ENCODE measurements at places on chromosomes 3 and 15. TPM values are rescaled to one million over a fixed set of nuclear protein-coding genes. Genes with fewer than 3 reads are reported as not detected.

- DNase-seq: peak; percentile 96
Measured at GRCh38 chr3:48088749-48089466, 72.7 kb upstream of the MAP4 start.

The KLHL6 gene
- 1.6 TPM for polyA plus RNA-seq

DNA sequence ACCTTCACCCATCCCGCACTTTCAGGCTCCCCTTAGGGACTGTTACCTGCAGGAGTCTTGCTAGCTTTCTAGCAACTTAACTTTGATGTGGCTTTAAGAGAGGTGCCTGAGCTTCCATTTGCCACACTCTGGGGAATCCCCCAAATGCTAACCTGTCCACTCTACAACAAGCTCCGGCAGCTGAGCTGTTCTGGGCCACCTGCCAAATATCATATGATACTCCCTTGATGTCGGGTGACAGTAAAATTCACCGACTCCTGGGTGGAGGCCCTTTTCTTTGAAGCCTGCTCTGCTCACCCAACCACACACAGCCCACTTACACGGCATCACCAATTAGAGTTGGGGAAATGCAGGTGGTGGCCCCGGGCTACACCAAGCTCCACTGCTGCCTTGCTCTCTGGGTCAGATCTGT lies 38.0 kb upstream of the XCR1 start:
- no peak for DNase-seq

GRCh38 chr3:35737934-35738706 lies 98.8 kb downstream of the ARPP21 start:
- no peak for DNase-seq

The STRC gene
- not detected for polyA plus RNA-seq

The TM6SF1 gene
- 69.0 TPM for polyA plus RNA-seq
